Naive thymus-derived CD8-positive, alpha-beta T cell (primary cell): ENCODE measurements at places on chromosomes 5 and 9.

DNA sequence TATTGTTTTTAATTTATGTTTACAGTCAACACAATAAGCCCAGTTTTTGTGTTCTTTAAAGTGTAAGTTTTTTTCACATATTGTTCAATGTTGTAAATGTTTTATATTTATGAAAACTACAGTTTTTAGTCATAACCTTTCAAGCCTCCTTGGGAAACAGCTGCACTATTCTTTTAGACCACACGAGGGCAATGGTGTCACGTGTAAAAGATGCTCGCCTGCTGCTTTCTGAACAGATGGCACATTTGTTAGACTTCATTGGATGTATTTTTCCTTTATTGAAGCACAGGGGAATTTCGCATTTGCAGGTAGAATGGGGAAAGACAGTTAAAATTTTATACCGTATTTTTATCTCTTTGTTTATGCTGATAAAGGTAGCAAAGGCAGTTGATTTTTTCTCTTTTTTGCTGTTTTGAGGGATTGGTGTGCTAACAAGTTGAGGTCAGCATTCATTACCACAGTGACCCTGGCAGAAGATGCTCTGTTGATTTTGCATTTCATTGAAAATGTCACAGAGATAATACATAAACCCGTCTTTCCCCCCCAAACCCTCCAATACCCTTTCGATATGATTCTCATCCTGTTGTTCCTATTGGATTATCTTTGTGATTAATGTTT, 59.0 kb downstream of the MAT2B start:
- peak; percentile 50 for DNase-seq

- DNase-seq = no peak
These were observed 38.3 kb downstream of the RXRA start for GRCh38 chr9:134364391-134365114.

DNA sequence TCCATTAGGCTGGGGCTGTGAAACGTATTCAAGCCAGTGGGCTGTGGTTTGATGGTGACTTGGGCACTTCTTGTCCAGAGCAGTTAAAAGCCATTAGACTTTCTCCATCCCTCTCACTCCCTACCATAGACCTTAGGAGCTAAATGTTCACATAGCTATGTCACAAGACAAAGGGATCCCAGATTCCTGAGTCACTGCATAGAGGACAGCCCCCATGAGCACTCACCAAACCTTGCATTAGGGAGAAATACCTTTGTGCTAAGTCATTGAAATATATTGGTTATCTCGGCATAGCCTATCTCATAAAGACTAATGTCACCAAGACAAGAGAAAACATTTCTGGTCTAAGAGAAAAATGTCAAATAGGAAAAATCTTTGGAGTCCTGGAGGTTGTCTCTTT, 104.3 kb downstream of the TRPM6 start:
- DNase-seq = no peak

GRCh38 chr9:36517131-36517530, 55.6 kb upstream of the MELK start:
- DNase-seq = no peak

DNA sequence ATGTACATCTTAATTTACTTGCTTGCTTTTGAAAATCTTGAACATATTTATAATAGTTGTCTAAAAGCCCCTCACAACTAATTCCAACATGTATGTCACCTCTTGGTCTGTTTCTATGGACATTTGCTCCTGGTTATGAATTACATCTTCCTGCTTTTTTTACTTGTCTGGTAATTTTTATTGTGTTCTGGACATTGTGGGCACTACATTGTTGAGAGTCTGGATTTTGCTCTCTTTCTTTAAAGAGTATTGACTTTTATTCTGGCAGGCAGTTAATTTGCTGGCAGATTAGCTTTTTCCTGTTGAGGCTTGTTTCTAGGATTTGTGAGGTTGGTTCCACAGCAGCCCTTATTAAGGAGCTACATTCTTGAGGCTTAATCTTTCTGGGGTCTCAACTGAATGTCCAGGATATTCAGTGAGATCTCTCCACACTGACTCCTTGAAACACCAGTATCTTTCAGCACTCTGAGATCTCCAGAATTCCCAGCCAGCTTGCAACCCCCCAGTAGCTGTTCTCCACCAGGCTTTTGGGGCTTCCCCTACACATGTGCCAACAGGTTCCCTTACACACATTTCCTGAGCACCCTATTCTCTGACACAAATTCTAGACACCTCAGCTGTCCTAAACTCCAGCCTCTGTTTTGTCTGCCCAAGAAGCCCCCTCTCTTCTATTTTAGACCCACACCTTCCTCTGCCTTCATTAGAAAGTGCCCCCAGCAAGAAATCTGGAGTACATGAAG, 27.4 kb downstream of the KIAA1191 start:
- DNase-seq = no peak
